Right renal pelvis (tissue), 4 donors: ENCODE measurements at places on chromosomes 5 and 9. TPM values are rescaled to one million over a fixed set of nuclear protein-coding genes. Genes with fewer than 3 reads are reported as not detected.

DNA sequence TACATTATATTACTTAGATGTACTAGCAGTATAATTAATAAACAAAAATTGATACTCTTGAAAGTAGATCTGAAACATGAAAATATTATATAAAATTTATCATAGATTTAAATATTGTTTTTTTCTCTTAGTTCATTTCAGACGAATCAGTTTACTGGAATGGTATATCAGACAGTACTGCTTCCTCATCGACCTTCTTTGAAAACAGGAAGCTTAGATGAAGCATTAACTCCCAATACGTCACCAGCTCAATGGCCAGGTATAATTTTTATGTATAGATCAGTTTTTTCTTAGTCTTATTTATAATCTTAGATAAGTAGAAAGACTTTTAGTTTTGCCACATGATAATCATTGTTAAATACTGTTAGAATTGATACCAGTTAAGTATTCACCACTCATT is 106.3 kb downstream of the DMXL1 start:
- DNase-seq, result no peak

Gene ZNF366
- 4.1 TPM for polyA plus RNA-seq

Gene DAB2IP
- polyA plus RNA-seq, result 50.8 TPM

Gene BTNL3
- polyA plus RNA-seq, result 0.10 TPM

Gene LECT2
- 2.7 TPM for polyA plus RNA-seq

Gene LCN2
- 0.56 TPM for polyA plus RNA-seq

GRCh38 chr5:65961633-65962032 is 35.3 kb downstream of the ERBIN start:
- no peak for DNase-seq

DNA sequence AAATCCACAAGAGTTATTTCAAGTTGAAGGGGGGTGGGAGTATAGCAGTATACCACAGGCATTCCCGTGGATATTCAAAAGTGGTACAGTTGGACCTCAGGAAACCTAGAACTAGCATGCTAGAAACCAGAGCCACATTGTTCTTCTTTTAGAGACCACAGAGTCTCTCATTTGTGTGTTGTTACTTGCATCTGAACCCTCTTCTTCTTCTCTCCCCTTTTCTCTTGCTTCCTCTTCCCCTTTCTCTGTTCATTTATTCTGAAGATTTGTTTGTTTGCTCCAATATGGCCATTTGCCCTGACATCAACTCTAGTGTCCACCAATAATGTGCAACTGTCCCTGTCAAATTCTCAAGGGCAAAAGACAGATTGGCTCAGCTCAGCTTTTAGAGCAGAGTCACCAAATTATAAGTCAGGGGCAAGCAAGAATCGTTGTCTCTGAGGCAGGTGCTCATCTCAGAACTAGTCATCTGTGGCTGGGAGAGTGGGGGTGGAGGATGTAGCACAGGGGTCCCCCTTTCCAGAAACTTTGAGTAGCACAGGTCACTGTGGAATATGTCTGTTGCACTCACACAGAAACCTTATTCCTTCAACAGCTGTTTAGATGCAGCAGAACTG is 321.1 kb downstream of the ARRDC3 start:
- no peak for DNase-seq

Gene PCDHB11
- 5.2 TPM for polyA plus RNA-seq

Gene BRD8
- 134 TPM for polyA plus RNA-seq

DNA sequence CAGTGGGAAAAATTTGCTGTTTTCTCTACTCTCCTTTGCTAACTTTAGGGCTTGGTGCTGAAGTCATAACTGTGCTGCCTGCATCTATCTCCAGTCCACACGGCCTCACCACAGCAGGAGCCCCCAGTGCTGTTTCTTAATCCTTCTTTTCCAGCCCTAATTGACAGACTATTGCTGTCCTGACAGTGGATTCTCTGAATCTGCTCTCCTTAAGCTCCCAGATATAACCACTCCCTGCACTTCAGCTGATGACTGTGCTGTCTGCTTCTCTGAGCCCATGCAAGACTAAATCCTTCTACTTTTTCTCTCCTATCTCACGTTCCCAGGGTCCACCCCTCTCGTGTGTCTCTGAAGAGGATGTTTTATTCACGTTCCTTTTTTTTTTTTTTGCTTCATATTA is 19.7 kb upstream of the GRIA1 start:
- no peak for DNase-seq

DNA sequence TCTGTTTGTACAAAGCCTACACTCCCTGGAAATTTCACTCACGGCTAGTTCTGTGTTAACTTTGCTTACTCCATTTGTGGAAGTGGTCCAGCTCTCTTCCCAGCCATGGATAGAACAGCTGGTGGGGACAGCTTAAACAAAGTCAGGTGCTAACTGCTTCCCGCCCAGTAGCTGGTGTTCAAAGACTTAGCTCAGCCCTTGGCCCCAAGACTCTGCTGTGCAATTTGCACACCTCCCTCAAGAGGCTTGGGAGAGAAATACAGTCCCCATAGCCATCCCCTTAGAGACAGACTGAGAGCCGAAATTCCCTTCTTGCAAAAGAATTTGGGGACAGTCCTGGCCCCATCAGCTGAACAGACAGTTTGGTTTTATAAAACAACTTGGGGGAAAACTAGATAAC is 73.8 kb upstream of the RAI14 start:
- no peak for DNase-seq

GRCh38 chr9:124473310-124473709 is 23.1 kb downstream of the ADGRD2 start:
- no peak for DNase-seq

Gene GMCL2
- not detected for polyA plus RNA-seq

Gene MLLT3
- polyA plus RNA-seq, result 29.0 TPM

DNA sequence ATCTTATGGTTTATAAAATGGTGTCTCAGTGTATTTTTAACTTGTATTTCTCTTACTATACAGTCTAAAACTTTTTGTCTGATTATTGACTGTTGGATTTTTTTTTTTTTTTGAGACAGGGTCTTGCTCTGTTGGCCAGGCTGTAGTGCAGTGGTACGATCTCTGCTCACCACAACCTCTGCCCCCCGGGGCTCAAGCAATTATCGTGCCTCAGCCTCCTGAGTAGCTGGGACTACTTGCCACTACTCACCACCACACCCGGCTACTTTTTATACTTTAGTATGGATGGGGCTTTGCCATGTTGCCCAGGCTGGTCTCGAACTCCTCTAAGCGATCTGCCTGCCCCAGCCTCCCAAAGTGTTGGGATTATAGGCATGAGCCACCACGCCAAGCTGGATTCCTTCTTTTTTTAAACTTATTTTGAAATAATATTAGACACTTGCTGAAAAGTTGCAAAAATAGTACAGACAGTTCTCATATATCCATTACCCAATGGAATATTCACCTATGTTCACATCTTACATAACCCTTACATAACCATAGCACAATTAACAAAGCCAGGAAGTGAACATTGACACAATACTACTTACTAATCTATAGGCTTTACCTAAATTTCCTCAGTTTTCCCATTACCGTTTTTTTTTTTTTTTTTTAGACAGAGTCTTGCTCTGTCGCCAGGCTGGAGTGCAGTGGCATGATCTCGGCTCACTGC is 47.2 kb downstream of the STOM start:
- DNase-seq, result no peak

- DNase-seq, result no peak
Measured at GRCh38 chr5:155699385-155699784, 627.6 kb upstream of the SGCD start.

DNA sequence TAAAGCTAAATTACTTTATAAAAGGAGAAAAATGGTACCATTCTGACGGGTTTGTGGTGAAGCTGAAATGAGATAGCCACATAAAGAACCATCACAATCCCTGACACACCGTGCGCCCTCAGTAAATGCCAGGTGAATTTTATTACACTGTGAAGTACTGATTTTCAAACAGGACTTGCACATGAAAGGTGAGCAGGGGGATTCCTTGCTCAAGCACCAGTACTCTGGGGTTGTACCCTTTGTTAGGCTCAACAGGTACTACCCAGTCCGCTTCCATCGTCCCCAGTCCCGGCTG is 419 bp upstream of the RABGAP1 start:
- no peak for DNase-seq

Gene PHF24
- polyA plus RNA-seq, result 0.22 TPM

Gene CNTFR
- polyA plus RNA-seq, result 49.2 TPM

GRCh38 chr5:156628421-156628820 is 221.7 kb upstream of the PPP1R2B start:
- DNase-seq, result no peak

GRCh38 chr5:178469011-178469974 is 120.9 kb downstream of the COL23A1 start:
- no peak for DNase-seq

DNA sequence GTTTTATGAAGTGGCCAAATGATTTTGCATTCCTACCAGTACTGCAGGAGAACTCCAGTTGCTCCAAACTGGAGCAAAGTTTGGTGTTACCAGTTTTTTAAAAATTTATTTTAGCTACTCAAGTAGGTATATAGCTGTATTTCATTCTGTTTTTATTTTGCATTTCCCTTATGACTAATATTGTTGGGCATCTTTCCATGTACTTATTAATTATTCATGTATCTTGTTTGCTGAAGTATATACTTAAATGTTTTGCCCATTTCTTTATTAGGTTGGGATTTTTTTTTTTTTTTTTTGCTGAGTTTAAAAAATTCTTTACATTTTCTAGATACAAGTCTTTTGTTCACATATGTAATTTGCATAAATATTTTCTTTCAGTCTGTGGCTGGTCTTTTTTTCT is 386.6 kb upstream of the DAB2 start:
- no peak for DNase-seq

DNA sequence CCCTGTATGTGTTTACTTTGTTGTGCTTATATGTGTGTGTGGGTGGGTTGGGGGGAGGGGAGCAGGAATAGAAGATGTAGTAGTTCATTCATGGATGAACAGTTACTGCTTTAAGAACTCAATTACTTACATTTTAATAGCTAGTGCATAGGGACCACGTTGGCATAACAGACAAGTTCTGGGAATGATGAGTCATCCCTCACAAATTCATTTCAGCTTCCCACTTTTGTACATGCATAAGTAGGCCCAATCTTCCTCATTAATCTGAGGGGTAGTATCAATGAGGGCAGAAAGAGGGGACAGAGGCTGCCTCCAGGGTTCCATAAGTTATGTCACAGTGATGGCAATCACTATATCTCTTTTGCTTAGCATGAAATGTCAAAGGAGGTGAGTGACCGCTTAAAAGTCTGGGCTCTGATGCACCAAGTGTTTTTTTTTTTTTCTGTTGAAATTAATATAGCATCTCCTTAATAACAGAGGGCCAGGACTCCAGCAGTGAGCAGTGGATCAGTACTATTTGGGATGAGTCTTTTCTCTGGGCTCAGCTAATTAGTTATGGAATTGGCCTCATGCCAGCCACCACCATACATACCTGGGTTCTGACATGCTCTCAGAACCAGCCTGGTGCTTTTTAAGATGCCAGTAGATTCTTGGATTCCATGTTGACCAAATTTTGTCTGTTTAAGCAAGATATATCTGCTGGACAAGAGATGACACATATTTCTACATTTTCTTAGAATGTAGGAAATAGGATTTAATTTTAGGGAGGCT is 37.1 kb downstream of the PRDM6 start:
- DNase-seq, result no peak

GRCh38 chr9:69060766-69061165 is 25.2 kb downstream of the FXN start:
- DNase-seq, result no peak

Gene CHSY3
- 4.9 TPM for polyA plus RNA-seq

- DNase-seq, result no peak
Measured at GRCh38 chr5:30050056-30050815, 1143.2 kb upstream of the CDH6 start.

DNA sequence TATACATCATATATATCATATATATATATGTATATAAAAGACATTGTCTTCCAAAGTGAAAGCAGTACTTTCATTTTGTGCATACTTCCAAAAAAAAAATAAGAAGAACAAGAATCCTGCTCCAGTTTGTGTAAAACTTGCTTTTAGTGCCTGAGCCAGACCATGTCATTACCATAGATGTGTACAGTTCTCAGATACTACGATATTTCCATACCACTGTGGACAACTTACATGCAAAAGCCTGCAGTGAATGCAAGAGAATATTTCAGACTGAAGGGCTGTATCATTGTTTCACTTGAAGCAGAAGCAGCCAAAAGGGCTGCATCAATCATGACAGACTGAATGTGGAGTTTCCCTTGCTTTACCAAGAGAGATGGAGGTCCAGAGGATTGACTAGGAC is 72.6 kb upstream of the CYLC2 start:
- DNase-seq, result no peak
